ENCODE measurements at places on chromosomes 2 and 18.

DNA sequence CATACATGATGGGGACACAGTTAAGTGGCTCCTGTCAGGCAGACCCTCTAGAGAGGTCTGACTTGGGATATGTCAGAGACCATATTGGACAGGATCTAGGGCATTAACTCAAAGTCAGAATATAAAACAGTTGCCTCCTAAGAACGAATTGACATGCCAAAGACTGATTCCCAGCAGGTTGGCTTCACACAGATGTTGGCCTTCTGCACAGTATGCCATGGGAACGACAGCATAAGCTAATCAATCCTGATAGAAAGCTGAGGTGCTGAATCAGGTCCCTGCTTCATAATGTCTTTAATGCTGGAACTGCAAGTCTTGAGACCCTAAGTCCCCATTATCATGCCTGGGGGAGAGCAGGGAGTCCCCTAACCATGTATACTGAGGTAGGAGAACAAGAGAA lies 165.1 kb downstream of the SRBD1 start:
- DNase-seq: no peak

- DNase-seq: no peak
Observed at GRCh38 chr2:217795067-217795466, 207.7 kb downstream of the TNS1 start.

DNA sequence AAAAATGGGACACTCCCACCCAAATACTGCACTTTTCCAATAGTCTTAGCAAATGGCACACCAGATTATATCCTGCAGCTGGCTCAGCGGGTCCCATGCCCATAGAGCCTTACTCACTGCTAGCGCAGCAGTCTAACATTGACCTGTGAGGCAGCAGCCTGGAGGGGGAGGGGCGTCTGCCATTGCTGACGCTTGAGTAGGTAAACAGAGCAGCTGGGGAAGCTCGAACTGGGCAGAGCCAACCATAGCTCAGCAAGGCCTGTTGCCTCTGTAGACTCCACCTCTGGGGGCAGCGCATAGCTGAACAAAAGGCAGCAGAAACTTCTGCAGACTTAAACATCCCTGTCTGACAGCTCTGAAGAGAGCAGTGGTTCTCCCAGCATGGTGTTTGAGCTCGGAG lies 110.4 kb downstream of the CTIF start:
- DNase-seq: no peak

- no peak for DNase-seq
Observed at GRCh38 chr18:5726011-5726410, 169.3 kb downstream of the TMEM200C start.

DNA sequence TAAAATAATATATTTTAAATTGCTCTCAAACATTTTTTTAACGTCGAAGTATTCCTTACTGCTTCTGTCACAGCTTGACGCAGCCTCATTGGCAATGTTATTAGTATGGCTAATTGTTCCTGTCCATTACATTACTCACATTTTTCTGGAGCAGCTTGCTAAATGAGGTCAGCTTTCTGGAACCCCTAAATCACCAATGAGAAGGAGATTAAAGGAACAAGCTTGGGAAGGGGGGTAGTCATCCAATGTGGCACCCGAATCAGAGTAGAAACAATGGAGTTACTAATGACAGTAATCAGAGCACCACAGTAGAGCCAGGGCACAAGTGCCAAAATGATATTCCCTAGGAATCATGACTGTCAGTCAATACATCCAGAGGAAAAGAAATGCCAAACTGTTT lies 5.1 kb downstream of the NEUROD1 start:
- no peak for DNase-seq

GRCh38 chr2:42060718-42061619 lies 13.1 kb downstream of the PKDCC start:
- no peak for DNase-seq

DNA sequence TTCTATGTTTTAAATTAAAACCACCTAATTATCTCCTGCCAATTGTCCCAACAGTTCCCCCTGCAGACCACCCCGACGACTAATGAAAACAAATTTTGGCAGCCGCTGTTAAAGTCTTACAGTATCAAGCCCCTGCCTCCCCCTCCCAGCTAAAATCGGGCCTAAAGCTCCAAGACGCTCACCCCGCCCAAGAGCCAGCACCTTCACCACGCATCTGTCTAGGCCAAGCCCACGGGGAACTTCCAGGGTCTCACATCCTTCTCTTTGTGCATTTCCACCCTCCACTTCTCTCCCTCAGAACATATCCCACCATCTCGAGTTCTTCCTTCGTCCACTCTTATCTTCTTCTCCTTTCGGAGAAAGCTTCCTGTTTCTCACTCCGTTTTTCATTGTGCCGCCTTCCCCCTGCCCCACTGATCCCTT lies 445 bp downstream of the PRPF40A start:
- DNase-seq: no peak

DNA sequence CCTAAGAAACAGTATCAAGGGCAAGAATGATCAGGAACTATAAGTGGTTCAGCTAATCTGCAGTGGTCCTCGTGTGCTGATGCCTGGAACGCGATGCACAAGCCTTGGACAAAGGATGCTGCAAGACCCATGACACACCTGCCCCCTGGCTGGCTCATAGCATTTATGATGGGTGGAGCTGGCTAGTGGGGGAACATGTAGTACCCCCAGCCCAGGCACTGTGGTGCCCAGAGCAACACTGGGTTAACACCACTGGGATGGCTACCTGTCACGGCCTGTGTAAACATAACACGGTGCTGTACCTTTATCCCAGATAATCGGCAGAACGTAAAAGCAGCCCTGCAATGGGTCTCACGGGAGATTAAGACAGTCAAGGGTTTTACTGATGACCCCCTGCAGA lies 60.3 kb upstream of the PEX13 start:
- DNase-seq: no peak

- DNase-seq: no peak
Observed at GRCh38 chr18:62388855-62389760, 64.0 kb downstream of the TNFRSF11A start.

DNA sequence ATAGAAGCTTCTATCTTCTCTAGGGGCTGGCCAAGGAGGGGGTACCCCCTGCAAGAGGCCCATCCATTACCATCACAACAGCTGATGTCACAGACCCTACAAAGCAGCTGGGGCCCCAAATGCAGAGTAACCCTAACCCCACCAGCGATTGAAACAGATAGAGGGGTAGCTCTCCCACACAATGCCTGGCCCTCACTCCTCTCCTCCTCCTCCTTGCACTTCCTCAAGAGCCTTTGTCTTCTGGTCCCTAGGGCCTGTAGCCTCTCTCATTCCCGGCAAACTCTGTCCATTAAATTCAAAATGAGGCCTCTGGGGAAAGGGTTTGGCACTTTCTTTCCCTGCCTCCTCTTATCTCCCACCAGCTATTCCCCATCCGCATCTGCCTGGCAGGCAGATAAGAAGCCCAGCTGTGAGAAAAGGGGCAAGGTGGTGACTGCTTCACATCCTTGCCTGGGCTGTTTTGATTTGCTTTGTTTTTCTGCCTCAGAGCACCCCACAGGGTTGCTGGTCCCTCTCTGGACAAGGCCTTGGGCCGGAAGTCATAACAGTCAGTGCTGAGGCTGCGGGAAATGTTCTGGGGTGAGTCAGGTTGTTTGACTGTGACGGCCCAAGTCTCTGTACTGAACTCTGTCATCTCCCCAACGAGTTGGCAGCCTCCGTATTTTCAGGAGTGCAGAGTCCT lies 26.1 kb upstream of the CYP26B1 start:
- no peak for DNase-seq

DNA sequence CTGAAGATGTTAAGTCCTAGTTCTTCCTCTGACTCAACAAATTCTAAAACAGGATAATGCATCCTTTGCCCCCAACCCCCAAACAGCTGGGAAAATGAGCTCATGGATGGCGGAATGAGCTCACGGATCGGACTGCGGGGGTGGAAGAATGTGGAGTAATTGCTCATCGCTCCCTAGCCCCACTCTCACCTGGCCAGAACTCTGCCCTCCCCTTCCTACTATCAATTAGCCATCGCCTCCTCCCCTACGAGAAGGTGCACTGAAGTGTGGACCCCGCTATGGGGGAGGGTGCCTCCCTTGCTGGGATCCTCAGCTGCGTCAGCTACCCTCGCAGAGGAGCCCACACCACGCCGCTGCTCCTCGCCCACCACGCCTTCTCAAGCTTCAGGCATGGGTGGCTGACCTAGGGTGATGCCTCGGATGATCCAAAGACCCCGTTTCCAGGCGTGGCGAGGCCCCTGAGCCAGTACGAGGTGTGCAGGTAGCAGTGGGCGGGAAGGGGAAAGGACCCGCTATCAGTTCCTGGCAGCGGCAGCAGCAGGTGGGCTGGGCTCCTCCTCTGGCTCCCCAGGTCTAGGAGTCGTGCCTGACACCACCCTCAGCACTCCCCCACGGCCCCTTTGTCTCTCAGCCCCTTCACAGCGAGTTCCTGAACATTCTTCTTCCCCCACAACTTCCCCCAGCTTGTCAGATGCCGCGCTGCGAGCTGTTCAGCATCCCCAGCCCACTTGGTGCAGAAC lies 82.1 kb upstream of the POMC start:
- no peak for DNase-seq

DNA sequence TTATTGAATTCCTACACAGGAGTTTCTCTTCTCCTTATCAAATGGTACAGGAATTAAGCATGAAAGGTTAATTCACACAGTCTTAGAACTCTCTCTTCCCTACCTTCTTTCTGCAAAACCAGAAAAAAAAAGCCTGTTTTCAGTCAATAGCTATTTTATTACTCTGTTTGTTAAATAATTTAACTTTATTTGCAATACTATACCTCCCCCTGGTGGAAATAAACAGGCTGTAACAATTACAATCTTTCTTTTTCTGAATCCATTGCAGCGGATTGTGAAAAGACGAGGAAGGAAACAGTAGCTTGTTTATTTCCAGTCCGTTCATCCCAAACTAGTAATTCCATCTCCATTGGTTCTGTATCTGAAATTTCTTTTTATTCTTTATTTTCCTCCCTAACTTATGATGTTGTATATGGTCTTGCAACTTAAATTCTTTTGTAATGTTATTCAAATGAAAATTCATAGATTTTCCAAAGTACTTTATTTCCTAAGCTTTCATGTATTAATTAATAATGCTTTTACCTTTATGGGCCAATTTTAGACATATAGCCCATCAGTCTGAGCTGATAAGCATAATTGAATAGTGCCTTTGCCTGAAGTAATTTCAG lies 165.2 kb downstream of the SH3BP4 start:
- DNase-seq: no peak

DNA sequence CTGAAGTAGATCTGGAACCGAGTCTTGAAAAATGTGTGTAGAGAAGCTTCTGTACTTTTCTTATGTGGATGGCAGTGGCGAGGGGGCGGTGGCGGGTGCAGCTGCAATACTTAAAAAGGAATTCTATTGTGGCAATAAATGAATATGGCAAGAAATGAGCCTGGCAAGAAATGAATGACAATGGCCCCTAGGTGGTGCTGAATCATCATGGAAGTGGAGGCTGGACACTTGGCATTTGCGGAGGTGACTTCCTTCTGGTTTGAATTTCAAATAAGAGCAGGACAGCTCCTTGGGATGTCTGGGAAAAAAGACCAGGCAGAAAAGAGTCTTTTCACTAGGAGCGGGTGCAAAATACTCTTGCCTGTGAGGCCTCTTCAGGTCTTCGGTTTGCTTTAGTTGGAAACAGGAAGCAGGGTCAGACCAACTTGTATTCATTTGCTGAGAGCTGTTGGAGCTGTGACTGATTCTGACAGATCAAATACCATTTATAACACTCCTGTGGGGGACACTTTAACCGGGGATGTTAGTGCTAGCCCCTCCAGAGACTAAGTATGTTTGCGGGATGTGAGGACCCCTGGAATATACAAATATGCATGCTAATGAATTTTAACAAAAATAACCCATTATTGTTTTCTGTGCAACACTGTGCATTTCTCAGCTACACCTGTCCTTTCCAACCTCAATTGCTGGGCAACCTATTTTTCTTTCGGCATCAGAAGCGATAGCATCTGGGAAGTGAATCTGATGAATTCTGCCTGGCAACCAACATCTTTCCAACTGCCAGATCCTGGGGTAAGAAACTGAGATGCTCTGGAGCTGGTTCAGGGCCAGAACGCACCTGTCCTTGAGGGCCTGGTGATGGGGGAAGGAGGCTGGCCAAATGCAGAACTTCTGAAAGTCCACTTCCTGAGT lies 35.4 kb downstream of the FASTKD2 start:
- no peak for DNase-seq

DNA sequence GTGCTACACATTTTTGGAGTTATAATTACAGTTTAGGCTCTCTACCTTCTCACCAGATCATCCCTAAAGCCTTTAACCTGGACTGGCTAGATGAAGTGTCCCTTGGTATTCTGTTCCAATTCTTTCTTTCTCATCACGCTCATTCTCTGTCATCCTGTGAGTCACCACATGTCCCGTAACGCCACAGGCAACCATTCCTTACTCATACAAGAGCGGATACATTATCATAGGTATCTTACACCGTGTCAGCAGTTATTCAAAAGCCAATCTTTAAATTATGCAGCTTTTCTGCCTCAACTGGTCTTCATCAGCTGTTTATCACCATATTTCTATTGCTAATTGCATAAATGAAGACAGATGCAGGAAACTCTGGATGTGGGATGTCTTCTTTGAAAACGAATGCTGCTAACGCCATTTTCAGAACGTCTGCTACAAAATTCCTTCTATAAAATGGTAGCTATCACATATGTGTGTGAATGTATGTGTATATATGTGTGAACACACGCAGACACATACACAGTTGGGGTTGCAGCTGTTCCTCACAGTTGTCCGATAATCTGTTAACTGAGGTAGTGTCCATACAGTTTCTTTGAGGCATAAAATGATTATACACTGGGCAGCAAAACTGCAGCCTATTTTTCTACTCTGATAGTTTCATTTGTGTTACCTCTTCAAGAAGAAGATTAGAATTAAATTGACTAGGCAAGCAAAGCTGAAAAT lies 47.9 kb downstream of the EML6 start:
- no peak for DNase-seq

- DNase-seq: no peak
Observed at GRCh38 chr2:9380702-9381628, 42.4 kb downstream of the ITGB1BP1 start.

GRCh38 chr18:56977771-56978170 lies 169.1 kb upstream of the BOD1L2 start:
- DNase-seq: no peak

GRCh38 chr2:208673631-208674030 lies 267.0 kb downstream of the PTH2R start:
- no peak for DNase-seq

- peak; percentile 47 for DNase-seq
Observed at GRCh38 chr2:38508311-38509039, 94.3 kb downstream of the HNRNPLL start.

GRCh38 chr2:56130463-56131070 lies 53.2 kb upstream of the CCDC85A start:
- DNase-seq: no peak

GRCh38 chr2:25448808-25449207 lies 107.1 kb upstream of the DNMT3A start:
- DNase-seq: no peak
